ENCODE measurements at places on chromosomes 1 and 21.

GRCh38 chr1:25692560-25692959, 76.0 kb downstream of the MAN1C1 start:
- no peak overlapping the region for H3K27ac ChIP-seq
- no peak overlapping the region for H3K4me3 ChIP-seq
- DNase-seq, result no peak
- peaks cover 4% of the 10 kb centered on the region for H3K27me3 ChIP-seq
- H3K4me1 ChIP-seq, result no peaks in the 10 kb centered on the region
- no peaks in the 10 kb centered on the region for H3K36me3 ChIP-seq

- DNase-seq, result no peak
- peaks cover 1% of the 10 kb centered on the region for H3K27me3 ChIP-seq
- no peaks in the 10 kb centered on the region for H3K36me3 ChIP-seq
- H3K4me1 ChIP-seq, result peaks cover under 1% of the 10 kb centered on the region
- no peak overlapping the region for H3K27ac ChIP-seq
Measured at GRCh38 chr1:202171292-202172014, 11.1 kb upstream of the PTPN7 start.

GRCh38 chr1:1776672-1777582, 1.3 kb downstream of the NADK start:
- H3K27ac ChIP-seq, result peak overlapping the region; percentile 86
- H3K36me3 ChIP-seq, result peaks cover 16% of the 10 kb centered on the region
- H3K4me3 ChIP-seq, result peak overlapping the region; percentile 85
- no peaks in the 10 kb centered on the region for H3K27me3 ChIP-seq

GRCh38 chr1:38045401-38046332, 926 bp downstream of the POU3F1 start:
- H3K27me3 ChIP-seq, result peaks cover 34% of the 10 kb centered on the region
- H3K27ac ChIP-seq, result no peak overlapping the region
- H3K4me3 ChIP-seq, result peak overlapping the region; percentile 60
- H3K4me1 ChIP-seq, result peaks cover 23% of the 10 kb centered on the region

GRCh38 chr1:226548256-226549093, at the start of gene STUM:
STUM (plus strand) TSS chr1:226548764; CDS start chr1:226548905, 141 bp downstream.
- peaks cover 21% of the 10 kb centered on the region for H3K4me1 ChIP-seq
- H3K36me3 ChIP-seq, result no peaks in the 10 kb centered on the region
- peak; percentile 36 for DNase-seq
- no peak within 1 kb of the TSS for H3K27ac ChIP-seq
- H3K27me3 ChIP-seq, result peaks cover 21% of the 10 kb centered on the region
- H3K4me3 ChIP-seq, result peak within 1 kb of the TSS; percentile 80

GRCh38 chr1:73327180-73327793, 870.7 kb downstream of the LRRIQ3 start:
- no peak for DNase-seq
- H3K27me3 ChIP-seq, result no peaks in the 10 kb centered on the region
- H3K27ac ChIP-seq, result no peak overlapping the region

GRCh38 chr1:4713669-4714068, 59.3 kb downstream of the AJAP1 start:
- no peaks in the 10 kb centered on the region for H3K36me3 ChIP-seq
- no peak overlapping the region for H3K4me3 ChIP-seq
- no peak overlapping the region for H3K27ac ChIP-seq
- H3K27me3 ChIP-seq, result peaks cover 8% of the 10 kb centered on the region
- DNase-seq, result no peak
- no peaks in the 10 kb centered on the region for H3K4me1 ChIP-seq

DNA sequence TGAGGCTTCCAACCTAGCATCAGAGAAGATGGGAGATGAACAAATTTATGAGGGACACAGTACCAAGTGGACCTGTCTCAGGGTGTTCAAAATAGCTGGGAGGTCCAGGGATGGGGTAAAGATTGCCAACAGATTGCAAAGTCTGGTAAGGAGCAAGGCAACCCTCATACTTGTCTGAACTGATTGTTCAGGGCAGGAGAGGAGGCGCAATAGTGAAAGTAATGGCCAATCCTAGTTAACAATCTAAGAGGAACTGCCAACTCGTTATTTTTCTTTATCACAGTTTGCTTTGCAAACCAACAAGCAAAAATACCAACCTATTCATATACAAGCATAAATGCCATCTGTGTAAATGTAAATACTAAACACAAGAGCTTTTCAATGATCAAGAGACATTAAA, 78.4 kb upstream of the S1PR1 start:
- H3K27ac ChIP-seq, result no peak overlapping the region
- no peaks in the 10 kb centered on the region for H3K27me3 ChIP-seq
- DNase-seq, result no peak
- H3K36me3 ChIP-seq, result no peaks in the 10 kb centered on the region
- H3K4me1 ChIP-seq, result no peaks in the 10 kb centered on the region

- H3K4me1 ChIP-seq, result peaks cover 48% of the 10 kb centered on the region
- no peaks in the 10 kb centered on the region for H3K36me3 ChIP-seq
Measured at GRCh38 chr21:45551783-45552695, 9.8 kb upstream of the SLC19A1 start.

GRCh38 chr1:206590025-206590758, 22.1 kb downstream of the EIF2D start:
- no peaks in the 10 kb centered on the region for H3K27me3 ChIP-seq
- H3K36me3 ChIP-seq, result peaks cover 94% of the 10 kb centered on the region
- no peak overlapping the region for H3K4me3 ChIP-seq
- H3K4me1 ChIP-seq, result peaks cover 9% of the 10 kb centered on the region
- no peak for DNase-seq

DNA sequence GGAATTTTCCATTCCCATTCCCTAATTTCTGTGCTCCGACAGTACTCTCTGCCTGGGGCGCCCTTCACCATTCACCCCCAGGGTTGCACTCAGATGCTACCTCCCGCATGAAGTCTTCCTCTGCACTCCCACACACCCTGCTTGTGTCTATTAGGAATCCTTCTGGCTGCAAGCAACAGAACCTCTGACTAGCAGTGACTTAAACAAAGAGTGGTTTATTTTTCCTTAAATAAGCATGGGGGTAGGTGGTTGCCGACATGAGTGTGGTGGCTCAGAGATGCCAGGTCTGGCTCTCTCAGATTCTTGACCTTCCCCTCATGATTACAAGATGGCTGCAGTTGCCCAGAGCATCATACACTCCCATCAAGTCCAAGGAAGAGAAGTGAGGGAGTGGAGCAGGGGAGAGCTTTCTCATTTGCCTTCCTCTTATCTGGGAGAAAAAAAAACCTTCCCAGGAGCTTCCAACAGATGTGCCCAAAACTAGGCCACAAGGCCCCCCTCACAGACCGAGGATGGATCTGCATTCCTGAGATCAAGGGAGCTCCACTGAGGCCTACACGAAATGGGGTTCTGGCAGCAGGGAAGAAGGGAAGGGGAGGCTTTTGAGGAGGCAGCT, 49.6 kb upstream of the LBR start:
- peaks cover 62% of the 10 kb centered on the region for H3K4me1 ChIP-seq
- peak overlapping the region; percentile 64 for H3K27ac ChIP-seq
- DNase-seq, result no peak
- H3K27me3 ChIP-seq, result no peaks in the 10 kb centered on the region

- DNase-seq, result no peak
- H3K27ac ChIP-seq, result no peak overlapping the region
- H3K36me3 ChIP-seq, result no peaks in the 10 kb centered on the region
- no peaks in the 10 kb centered on the region for H3K4me1 ChIP-seq
- no peaks in the 10 kb centered on the region for H3K27me3 ChIP-seq
- H3K4me3 ChIP-seq, result no peak overlapping the region
Measured at GRCh38 chr21:40923407-40923806, 76.4 kb upstream of the DSCAM start.

- H3K27me3 ChIP-seq, result no peaks in the 10 kb centered on the region
- H3K4me1 ChIP-seq, result peaks cover 8% of the 10 kb centered on the region
- no peaks in the 10 kb centered on the region for H3K36me3 ChIP-seq
- peak overlapping the region; percentile 41 for H3K4me3 ChIP-seq
Measured at GRCh38 chr1:29283804-29284195, 47.5 kb downstream of the PTPRU start.

DNA sequence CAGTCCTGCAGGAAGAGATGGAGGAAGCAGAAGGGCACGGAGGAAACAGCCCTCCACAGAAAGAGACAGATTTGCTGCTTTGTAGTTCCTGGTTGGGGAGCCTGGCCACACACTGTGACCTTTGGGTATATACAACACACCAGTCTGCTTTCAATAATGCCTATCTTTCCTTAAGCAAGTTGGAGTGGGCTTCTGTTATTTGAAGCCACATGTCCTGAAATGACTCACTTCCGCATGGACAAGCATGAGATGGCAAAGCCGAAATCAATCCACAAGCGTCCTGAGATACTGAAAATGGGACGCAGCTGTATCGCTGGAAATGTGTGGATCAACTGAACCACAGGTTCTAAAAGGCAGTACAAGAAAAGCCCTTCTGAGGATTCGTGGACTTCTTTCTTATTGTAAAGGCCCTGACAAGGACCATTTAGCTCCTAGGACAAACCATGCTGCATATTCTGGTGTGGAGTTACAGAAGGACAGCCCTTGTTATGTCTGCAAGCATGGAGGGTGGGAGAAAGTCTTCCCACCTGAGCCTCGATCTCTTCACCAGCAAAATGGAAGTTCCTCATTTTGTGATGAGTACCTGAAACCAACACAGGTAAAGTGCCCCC, 22.7 kb upstream of the FHAD1 start:
- H3K4me3 ChIP-seq, result no peak overlapping the region
- H3K27me3 ChIP-seq, result peaks cover 9% of the 10 kb centered on the region
